Frontal cortex (tissue), 4 donors: ENCODE measurements at places on chromosomes 3 and 15. TPM values are rescaled to one million over a fixed set of nuclear protein-coding genes. Genes with fewer than 3 reads are reported as not detected.

Gene CPN2
- not detected for total RNA-seq

Gene TF
- 4.1 TPM for total RNA-seq

Gene CKMT1A
- total RNA-seq: 6.5 TPM

Gene CIB1
- 3.7 TPM for total RNA-seq

Gene SLC24A5
- 0.41 TPM for total RNA-seq

Gene ABHD5
- 26.1 TPM for total RNA-seq

Gene MYLK
- total RNA-seq: 6.1 TPM

Gene RARB
- total RNA-seq: 28.5 TPM

Gene TFG
- 54.6 TPM for total RNA-seq

Gene ALDH1L1
- total RNA-seq: 1.6 TPM

Gene DUOX1
- total RNA-seq: not detected
